ENCODE measurements at places on chromosomes 7 and 10. TPM values are rescaled to one million over a fixed set of nuclear protein-coding genes. Genes with fewer than 3 reads are reported as not detected.

Gene UNCX
- total RNA-seq: not detected

Gene CDK6
- 162 TPM for total RNA-seq

Gene SOSTDC1
- not detected for total RNA-seq

Gene DGKB
- 0.60 TPM for total RNA-seq

Gene AIMP2
- total RNA-seq: 49.7 TPM

Gene DEPP1
- total RNA-seq: 9.4 TPM

Gene TTYH3
- 196 TPM for total RNA-seq

Gene PBLD
- 8.8 TPM for total RNA-seq
